Naive thymus-derived CD4-positive, alpha-beta T cell (primary cell): ENCODE measurements at places on chromosomes 2 and 18. TPM values are rescaled to one million over a fixed set of nuclear protein-coding genes. Genes with fewer than 3 reads are reported as not detected.

- DNase-seq: no peak
Observed at GRCh38 chr2:207352978-207353671, 176.6 kb upstream of the CREB1 start.

DNA sequence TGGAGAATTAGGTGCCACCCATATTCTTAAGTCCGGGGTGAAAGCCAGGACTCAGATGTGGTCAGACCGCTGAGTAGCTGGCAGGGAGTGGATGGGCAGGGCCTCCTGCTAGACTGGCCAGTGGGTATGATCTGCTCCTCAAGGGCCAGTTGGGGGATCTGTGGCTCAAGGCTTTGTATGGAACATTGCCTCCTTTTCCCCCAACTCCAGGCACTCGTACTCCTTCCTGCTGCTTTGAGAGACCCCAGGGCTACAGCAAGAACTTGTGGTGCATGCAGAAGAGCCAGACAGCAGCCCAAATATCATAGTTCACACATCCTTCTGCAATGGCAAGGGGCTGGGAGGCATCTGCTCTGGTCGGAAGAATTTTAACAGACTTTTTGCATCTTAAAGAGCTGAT lies 61.7 kb downstream of the PDCL3 start:
- no peak for DNase-seq

DNA sequence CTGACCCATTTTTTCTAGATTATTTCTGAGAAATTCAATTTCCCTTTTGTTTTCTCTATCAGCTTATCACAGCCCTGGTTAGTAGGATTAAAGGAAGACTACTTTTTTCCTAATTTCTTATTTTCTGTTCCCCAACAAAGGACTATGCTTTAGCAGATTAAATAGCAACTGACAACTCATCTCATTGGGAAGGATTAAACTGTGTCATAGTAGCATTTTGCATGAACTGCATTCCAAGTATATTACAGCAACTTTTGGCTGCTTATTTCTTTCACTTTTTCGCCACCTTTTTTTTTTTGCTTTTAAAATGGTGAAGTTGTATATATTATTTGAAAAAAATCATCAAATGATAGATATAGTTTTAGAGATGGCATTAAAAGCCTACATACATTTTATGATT lies 570.3 kb downstream of the FBXO15 start:
- DNase-seq: no peak

Gene GAL3ST2
- 0.93 TPM for total RNA-seq

- DNase-seq: no peak
Observed at GRCh38 chr18:11821643-11822237, 29.5 kb upstream of the CHMP1B start.

DNA sequence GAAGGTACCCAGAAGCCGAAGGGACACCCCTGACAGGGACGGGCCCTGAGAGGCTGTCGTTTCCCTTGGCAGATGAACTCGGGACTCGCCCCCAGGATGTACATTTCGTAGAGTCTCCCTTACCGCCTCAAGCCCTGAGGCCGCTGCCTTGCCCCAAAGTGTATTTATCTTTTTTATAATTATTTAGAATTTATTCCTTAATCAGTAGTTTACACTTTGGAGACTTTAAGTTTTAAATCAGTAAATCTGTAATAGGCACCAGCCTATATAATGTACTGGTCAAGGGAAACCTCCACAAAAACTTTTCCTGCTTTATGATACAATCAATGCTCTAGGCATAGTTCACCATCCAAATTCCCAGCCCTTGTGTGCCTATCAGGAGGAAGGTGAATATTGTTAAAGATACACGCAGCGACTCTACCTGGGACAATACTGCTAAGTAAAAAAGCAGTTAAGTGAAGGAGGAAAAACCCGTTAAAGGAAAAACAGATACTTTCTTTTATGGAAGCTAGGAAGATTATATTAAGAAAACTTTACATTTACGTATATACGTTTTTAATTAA lies 848 bp downstream of the VRK2 start:
- DNase-seq: no peak

DNA sequence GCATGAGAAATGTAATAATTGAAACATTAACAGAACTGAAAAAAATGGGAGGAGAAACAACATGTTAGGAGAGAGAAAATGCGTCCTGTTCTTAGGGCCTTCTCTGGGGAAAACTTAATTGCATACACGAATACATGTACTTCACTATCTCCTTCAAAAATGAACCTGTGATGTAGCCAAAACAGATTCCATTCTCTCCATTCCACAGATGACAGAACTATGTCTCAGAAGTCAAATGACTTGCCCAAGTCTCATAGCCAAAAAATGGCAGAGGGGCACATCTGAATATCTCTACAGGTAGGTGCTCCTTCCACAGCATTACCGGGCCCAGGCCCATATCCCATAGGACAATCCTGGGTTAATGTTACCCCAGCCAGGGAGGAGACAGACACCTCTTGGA lies 3.9 kb upstream of the DCTN1 start:
- DNase-seq: no peak

DNA sequence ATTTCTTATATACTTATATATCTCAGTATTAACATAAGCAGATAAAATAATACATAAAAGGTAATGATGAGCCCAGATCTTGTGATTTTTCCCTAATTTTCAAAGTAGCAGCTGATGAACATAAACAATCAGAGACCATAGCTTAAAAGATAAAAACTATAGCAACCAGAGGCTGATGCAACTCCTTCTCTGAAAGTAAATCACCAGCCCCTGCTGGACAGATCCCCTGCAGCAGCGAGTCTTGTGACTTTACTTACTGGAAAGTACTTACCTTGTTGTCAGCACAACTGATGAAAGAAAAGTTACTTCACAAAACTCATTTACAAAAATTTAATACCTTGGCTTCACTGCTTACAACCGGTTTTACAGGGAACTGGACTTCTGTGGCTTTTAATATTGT lies 67.3 kb downstream of the GORASP2 start:
- no peak for DNase-seq

Gene NPPC
- total RNA-seq: not detected

GRCh38 chr2:40430776-40431599 lies 20.9 kb downstream of the SLC8A1 start:
- DNase-seq: no peak

GRCh38 chr2:174312581-174313234 lies 22.0 kb upstream of the SP9 start:
- no peak for DNase-seq

- DNase-seq: no peak
Observed at GRCh38 chr2:99216096-99216495, 35.1 kb downstream of the MRPL30 start.

Gene TEX44
- total RNA-seq: not detected

- no peak for DNase-seq
Observed at GRCh38 chr18:3663870-3664512, 214.0 kb downstream of the TGIF1 start.

GRCh38 chr18:48997985-48998831 lies 47.4 kb upstream of the SMAD7 start:
- DNase-seq: no peak

Gene GULP1
- not detected for total RNA-seq

GRCh38 chr2:28360718-28361293 lies 31.9 kb upstream of the FOSL2 start:
- no peak for DNase-seq

Gene SCN2A
- not detected for total RNA-seq

- DNase-seq: no peak
Observed at GRCh38 chr2:149023091-149023490, 15.4 kb upstream of the LYPD6B start.

Gene MAL
- total RNA-seq: 124 TPM

DNA sequence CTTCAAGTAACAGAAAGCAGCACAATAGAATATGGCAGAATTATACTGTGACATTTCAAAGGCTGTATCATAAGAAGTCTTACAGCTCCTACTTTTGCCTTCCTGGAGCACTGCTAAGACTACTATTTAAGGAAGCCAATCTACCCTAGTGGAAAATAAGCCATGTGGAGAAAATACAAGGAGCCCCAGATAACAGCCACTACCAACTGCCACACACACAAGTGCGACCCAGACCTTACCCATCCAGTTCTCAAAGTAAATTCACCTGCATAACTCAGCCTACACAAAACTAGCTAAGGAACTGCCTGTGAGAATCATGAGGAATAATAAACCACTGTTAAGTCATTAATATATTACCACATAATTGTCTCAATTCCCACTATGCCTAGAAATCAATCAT lies 66.4 kb downstream of the USP34 start:
- no peak for DNase-seq

Gene ANO7
- 0.94 and 1.1 TPM in 2 replicates for total RNA-seq

DNA sequence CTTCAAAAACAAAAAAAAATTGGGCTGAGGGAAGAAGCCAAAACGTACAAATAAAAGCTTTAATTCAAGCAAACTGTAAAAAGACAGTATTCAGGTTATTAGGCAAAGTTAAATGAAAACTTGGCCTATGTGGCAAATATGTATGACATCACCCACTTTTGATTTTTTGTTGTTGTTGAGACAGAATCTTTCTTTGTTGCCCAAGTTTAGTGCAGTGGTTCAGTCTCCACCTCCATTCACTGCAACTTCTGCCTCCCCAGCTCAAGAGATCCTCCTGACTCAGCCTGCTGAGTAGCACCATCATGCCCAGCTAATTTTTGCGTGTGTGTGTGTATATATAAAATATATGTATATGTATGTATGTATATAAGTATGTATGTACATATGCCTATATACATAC lies 440.4 kb upstream of the NRXN1 start:
- DNase-seq: no peak

- no peak for DNase-seq
Observed at GRCh38 chr2:236888794-236889780, 196.6 kb upstream of the COPS8 start.

Gene RHOB
- 244 TPM for total RNA-seq

GRCh38 chr18:49608366-49609255 lies 46.8 kb downstream of the LIPG start:
- DNase-seq: no peak

- no peak for DNase-seq
Observed at GRCh38 chr18:49247781-49248180, 212.7 kb downstream of the DYM start.

GRCh38 chr2:117058366-117058765 lies 756.1 kb upstream of the DDX18 start:
- no peak for DNase-seq

Gene TRPM8
- not detected for total RNA-seq

- DNase-seq: no peak
Observed at GRCh38 chr2:239142806-239143205, 258.0 kb downstream of the HDAC4 start.

Gene UXS1
- total RNA-seq: 174 TPM

DNA sequence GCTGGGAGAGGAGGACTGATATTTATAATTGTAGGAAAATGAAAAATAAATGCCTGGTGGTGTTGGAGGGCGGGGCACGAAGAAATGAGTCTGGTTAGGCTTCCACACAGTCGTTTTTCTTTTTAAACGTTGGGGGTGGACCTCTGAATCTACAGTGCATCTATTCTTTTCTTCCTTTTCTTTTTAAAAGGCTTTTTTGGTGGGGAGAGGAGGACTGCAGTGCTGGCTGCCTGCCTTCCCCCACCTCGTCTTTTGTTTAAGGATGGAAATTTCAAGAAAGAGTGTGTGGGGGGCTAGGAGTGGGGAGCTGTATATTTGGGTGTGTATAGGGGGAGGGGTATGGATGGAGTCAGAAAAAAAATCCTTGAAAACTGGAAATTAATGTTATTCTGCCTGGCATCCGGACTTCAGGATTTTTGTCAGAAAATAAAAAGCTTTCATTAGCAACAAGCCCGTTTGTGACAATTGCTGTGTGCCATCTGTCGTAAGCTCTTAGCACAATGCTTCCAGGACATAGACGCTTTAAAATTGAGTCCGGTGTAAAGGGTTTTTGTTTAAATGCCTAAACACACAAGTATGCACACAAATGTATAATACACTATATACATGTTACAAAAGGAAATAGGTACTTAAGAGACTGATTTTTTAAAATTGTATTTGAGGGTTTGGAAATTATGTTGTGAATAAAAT lies 1.1 kb downstream of the MAP2 start:
- DNase-seq: no peak

Gene RNF152
- not detected for total RNA-seq

- peak; percentile 61 for DNase-seq
Observed at GRCh38 chr2:229852565-229852964, 69.2 kb downstream of the TRIP12 start.
